ENCODE measurements at places on chromosomes 12 and 14.
A peak's percentile ranks its signal among the peaks of the same experiment; 100 is the strongest.

DNA sequence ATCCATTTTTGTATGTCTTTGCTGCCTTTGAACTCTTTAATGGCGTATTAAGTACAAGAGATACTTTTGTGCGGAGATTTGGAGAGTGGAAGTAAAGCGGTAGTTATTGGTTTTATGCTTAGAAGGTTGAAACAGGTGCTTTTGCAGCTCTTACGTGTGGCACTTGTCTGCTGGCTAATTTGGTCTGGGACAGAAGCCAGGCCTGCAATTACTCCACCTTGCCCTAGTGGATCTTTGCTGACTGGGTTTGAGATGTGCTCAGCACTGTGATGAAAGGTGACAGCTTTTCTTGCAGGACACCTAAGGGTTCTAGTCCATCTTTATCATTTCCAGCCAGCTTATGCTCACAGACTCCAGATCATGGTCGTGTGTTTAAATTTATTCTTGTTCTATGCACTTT is 252.5 kb downstream of the RPL10L start:
- no peak for DNase-seq

DNA sequence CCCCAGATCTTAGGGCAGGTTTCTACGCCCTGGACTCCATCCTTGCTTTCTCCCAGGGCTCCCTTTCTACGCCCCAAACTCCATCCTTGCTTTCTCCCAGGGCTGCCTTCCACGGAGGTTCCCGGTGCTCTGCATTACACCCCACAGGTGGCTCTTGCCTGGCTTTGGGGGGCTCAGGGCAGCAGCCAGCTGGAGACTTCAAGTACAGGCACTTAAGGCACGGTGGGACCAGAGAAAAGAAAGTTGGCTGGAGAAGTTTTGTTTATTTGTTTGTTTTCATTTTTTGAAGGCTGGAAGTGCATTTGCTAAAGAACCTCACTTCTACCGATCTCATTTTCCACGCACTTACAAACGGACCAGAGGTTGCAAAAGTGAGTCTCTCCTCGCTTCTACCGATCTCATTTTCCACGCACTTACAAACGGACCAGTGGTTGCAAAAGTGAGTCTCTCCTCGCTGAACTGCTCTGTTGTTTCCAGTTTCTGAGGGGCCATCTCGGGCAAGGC is 103.8 kb upstream of the MED13L start:
- DNase-seq = no peak

DNA sequence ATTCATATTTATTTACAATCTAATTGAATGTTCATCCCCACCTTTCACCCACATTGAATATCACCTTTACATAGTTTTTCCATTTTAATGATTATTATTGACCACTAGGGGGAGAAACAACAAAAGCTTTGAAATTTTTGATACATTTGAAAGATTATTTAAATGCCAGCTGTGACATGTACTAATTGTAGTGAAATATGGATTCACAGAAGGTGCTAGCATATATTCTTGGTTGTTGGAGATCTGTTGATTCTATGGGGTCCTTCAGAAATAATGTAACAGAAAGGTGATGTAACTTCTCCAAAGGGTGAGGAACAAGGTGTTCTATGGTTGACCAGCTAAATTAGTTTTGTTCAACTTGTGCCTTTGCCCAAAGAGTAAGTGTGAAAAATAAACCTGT is 22.4 kb upstream of the GPR33 start:
- peak; percentile 19 for DNase-seq

DNA sequence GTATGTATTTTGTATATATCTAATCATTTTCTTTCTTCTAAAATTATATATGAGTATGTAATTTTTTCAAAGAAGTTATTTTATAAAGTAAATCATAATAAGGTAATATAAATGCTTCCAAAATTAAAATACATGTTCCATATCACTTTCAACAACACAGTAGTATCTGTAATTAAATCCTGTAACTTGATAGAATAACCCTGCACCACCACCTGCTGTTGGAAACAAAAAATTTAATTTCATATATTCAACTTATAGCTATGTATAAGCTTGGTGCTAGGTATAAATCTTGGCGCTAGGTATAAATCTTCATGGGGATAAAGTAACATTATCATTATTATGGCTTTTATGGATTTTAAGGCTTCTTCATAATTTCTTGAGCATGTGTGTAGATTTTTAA is 149.7 kb upstream of the DCN start:
- DNase-seq = no peak

DNA sequence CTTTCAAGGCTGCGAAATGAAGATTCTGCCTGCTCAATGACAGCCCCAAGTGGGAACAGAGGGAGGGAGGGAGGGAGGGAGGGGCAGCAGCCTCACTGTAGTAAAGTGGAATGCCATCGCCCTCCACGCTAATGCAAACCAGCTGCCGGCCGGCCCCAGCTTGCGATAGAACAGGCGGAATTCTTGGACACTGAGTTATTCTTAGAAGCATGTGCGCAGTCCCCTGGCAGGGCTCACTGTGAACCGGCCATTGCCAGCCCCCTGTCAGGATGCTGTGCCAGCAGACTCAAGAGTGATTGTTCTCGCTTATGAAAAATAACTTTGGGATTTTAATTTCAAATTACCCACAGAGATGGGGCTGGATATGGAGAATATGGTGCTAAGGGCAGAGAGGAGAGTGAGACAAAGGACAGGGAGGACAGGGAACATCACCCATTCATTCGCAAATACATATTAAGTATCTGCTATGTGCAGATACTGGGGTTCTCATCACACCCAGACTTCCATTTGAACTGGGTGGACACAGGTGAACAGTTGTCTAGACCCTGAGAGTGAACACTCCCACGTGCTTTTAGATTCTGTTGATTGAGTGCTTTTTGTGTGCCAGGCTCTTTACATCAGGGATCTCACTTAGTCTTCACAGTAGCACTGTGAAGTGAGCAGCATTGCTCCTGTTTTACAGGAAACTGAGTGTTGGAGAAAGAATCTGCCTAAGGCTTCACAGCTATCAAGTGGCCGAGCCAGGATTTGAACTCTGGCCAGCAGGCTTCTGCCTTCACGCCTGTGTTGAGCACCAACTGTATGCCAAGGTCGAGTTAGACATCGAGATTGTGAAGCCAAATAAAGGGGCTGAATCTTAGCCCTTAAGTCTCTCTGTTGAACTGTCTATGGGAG is 192.9 kb downstream of the C12orf75 start:
- peak; percentile 1 for DNase-seq

DNA sequence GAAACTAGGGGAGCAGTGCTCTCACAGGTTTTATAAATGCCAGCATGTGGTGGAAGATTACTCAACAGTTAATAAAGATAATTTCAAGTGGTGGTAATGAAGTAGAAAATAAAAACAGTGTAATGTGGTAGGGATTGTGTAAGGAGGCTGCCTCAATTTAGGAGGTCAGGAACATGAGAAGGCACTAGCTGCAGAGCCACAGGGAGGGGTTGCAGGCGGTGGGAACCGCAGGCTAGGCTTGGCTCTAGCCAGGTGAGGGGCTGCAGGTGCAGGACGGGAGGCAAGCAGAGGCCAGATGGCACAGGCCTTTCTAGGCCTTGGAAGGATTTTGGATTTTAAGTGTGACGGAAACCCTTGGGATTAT is 768 bp downstream of the METTL25 start:
- no peak for DNase-seq

GRCh38 chr12:6281081-6281809 is 29.2 kb upstream of the PLEKHG6 start:
- no peak for DNase-seq

DNA sequence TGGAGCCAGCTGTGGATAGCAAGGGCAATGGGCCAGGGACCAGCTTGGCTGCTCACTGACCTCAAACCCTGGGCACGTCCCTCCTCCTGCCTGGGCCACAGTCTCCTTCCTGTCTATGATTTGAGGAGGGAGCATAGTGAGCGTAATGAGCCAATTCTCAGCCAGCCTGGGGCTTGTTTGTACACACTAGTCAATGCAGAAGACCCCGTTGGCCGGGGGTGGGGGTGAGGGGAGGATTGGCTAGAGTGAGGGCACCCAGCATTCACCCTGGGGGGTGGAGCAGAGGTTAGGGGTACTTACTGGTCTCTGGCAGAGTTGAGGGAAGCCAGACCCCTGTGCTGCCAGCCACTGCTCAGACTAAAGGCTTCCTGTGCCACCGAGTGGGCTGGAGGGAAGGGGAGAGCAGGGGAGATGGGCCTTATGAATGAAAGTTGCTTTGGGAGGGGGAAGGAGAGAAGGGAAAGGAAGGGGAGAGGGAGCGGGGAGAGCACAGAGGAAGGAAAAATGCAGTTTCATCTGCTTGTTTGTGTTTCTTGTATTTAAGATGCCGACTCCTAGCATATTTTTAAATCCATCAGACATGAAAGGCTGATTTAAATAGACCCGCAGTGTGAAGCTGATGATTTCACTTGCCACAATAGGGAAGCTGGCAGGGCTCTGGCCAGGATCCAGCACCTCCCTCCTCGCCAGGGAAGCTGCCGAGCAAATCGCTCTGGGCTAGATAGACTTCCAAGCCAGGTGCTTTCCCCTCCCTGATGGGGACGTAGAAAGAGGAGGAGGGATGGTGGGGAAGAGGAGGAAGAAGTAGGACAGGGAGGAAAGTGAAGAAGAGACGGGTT is 114.0 kb downstream of the PRMT8 start:
- DNase-seq = peak; percentile 75

- DNase-seq = no peak
Measured at GRCh38 chr14:22213120-22213519, 375.9 kb downstream of the DAD1 start.

GRCh38 chr14:90387206-90387760 is 9.5 kb upstream of the CALM1 start:
- no peak for DNase-seq

- DNase-seq = no peak
Measured at GRCh38 chr14:50085570-50086320, 30.6 kb downstream of the VCPKMT start.

- DNase-seq = no peak
Measured at GRCh38 chr12:23342407-23342806, 607.1 kb downstream of the SOX5 start.

DNA sequence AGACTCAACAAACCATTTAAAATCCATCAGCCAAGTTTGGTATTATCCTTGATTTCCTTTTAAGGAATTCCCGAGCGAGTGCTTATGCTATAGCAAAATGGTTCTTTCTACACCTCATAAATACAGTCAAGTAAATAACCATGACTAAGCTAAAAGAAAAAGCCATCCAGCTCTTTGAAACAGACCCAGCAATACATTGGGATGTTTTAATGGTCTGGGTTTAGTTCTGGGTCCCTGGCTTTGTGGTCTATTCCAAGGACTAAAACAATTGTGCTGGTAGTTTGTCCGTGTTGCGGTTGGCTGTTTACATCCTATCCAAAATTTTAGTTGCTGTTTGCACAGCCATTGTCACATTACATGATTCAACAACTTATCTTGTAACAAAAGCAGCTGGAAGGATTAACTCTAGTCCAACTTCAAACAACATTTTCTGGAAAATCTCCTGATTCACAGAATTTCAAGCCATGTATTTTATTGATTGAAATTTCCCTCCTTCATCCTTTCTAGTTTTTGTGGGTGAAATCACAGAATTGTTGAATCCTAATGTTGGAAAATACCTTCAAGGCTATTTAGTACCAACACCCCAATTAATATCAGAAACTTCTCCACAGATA is 19.6 kb downstream of the KLRB1 start:
- no peak for DNase-seq

GRCh38 chr14:89504602-89505313 is 87.7 kb upstream of the FOXN3 start:
- DNase-seq = no peak

DNA sequence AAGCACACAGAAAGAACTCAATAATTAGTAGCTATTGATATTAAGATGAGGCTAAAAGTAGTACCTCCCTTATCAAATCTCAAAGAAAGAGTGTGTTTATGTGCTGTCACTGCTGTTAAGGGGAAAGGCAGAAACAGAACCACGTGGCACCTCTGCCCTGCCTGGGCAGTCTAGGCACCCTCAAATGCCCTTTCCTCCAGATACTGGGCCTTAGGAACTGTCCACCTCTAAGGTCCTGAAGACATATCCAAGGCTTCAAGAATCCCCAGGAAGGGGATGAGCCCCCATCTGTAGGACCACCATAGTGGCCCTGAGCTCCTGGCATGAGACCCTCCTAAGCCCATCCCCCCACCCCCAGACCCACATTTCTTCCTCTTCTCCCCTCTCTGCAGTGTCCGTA is 29.1 kb downstream of the NGB start:
- DNase-seq = no peak

DNA sequence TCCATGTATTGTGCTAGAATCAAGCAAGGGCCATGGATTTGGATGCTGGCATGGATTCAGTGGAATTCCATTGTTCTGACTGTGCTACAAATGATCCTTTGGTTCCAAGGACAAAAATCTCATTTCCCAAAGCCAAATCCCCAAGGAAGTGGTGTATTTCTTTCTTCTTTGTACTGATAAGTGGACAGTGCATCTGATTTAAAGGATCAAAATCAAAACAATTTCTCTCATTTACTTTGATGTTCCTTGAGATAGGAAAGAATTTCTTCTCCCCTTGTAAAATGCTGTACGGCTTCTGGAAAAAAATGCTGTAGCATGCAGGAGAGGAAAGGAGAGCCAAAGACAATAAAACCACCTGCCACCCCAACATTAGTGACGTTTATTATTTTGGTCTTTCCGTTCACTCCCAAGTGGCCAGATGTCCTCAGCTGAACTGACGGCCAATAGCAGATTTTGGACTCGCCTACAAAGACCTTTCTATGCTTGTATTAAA is 185.7 kb downstream of the PRKD1 start:
- peak; percentile 33 for DNase-seq

DNA sequence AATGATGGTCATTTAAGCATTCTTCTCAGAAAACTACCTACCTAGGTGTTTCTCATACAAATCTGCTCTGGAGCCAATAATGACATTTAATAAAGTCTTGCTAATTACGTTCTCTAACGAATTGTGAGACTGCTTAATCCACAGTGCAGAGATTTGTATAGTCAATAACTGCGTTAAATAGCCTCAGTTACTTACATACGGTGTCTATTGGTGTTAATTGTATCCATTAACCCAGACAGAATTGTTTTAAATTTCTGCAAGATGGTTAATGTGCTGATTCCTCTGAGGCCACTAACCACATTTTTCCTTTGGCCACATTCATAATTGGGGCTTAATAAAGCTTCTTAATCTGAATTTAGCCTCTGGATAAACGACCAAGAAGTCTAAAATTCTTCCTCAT is 171.7 kb downstream of the SLC41A2 start:
- no peak for DNase-seq

DNA sequence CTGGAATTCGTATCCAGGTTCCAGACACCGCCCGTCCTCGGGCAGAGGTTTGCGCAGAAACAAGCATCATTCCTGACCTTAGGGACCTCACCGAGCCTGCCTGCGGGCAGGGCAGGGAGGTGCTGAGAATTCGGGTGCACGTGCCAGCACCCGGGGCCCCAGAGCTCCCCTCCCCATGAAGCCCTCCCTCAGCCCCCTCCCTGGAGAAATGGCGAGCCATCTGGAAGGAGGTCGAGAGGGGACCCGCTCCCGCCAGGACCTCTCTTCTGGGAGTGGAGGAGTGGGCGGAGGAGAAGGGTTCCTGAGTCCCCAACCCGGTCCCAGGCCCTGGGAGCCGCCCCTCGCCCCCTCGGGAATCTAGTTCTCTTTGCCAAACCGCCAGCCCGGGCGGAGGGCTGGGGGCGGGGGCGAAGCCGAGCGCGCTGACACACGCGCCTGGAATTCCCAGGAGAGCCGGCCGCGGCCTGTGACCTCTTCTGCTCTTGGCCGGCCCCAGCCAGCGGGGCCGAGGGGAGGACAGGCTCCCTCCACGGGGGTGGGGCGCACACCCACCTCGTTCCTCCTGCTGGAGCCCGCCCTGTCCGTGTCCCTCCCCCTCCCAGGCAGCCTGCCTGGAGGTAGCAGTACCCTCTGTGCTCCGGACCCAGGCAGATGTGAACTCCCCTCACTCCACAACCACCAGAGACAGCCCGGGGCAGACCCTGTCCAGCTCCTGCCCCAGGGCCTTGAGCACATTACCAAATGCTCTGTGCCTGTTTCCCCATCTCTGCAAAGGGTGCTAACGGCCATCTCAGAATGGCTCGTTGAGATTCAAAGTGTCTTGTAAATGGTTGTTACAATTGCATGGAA is 23.0 kb upstream of the GPR132 start:
- DNase-seq = peak; percentile 12
